NB4 (cell line): ENCODE measurements at places on chromosomes 2 and 18.

DNA sequence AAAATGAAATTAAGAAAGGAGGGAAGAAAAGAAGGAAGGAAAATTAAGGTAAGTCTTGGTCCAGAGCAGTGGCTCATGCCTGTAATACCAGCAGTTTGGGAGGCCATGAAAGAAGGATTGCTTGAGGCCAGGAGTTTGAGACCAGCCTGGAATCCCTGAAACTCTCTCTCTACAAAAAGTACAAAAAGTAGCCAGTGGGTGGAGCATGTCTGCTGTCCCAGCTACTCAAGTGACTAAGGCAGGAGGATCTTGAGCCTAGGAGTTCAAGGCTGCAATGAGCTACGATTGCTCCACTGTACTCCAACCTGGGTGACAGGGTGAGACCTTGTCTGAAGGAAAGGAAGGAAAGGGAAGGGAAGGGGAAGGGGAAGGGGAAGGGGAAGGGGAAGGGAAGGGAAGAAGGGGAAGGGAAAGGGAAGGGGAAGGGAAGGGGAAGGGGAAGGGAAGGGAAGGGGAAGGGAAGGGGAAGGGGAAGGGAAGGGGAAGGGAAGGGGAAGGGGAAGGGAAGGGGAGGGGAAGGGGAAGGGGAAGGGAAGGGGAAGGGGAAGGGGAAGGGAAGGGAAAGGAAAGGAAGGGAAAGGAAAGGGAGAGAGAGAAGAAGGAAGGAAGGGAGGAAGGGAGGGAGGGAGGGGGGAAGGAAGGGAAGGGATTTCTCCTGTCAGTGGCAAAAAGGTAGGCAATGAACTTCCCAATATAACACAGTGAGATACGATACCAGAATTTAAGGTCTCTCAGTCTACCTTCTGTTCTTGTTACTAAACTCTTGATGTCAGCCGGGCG lies 412.8 kb downstream of the CMPK2 start:
- peak; percentile 33 for DNase-seq

GRCh38 chr2:28360058-28360717 lies 32.5 kb upstream of the FOSL2 start:
- peak; percentile 95 for DNase-seq

DNA sequence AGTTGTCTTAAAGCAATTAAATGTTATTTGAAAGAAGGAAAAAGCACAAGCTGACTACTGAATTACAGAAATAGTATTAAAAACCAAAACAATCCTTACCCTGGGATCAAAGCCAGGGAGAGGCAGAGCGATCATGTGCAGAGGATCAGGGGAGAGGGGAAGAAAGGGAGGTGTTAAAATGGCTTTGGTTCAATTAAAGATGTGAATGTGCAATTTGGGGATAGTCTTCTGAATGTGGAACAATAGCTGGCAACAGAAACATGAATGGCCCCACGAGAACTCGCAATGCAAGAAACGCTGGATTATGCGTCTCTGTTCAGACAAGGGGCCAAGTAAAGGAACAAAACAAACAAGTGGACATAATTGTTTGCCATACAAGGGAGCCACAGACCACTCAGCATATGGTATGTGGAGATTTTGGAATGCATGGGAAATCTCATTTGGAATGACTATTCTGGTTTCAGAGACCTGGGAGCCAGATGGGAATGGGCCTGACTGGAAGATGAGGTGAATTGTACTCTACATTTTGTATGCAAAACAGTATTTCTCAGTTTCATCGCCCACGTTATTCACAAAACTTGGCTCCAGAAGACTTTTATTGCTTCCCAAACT lies 155.4 kb downstream of the SLC4A3 start:
- DNase-seq: no peak

- no peak for DNase-seq
Measured at GRCh38 chr2:229403296-229403695, 132.2 kb upstream of the PID1 start.

GRCh38 chr2:241540401-241540770 lies 18.2 kb upstream of the BOK start:
- DNase-seq: no peak

DNA sequence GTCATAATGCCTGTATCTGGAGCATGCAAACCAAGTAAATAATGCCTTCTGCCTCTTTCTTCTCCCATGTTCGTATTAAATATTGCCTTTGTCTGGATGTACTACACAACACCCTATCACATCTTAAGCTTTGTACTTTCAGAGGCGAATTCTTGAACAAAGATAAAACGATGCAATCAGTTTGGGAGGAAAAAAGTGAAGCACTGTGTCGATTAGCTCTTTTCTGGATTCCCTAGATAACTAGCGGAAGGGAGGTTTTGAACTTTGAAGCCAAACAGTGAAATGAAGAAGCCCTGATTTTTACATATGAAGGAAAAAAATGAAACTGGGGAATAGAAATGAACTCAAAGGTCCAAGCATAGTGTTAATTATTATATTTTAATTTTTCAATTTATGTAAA lies 44.7 kb downstream of the CAVIN2 start:
- DNase-seq: no peak

DNA sequence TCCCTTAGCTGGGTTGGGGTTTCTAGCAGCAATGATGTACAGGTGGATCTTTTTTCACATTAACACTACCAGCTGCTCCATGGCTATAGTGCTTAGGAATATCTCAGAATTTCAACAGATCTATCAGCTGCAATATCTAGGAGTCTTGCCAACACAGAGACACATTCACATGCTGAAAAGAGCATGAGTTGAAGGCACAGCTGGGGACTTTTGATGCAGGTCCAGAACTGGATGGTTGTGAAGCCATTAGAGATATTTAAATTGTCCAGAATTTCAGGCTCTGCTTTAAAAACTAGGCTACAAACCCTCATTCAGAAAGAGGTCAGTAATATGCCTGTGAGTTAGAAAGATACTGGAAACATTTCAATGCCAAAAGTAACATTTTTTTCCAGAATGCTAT lies 122.2 kb upstream of the CCDC195 start:
- no peak for DNase-seq

- DNase-seq: no peak
Measured at GRCh38 chr18:78780719-78781600, 198.7 kb upstream of the SALL3 start.

GRCh38 chr2:200438251-200438650 lies 71.6 kb downstream of the KCTD18 start:
- no peak for DNase-seq

GRCh38 chr2:96137321-96138178 lies 752 bp downstream of the ASTL start:
- no peak for DNase-seq

- DNase-seq: no peak
Measured at GRCh38 chr18:73151086-73151485, 283.3 kb upstream of the NETO1 start.

DNA sequence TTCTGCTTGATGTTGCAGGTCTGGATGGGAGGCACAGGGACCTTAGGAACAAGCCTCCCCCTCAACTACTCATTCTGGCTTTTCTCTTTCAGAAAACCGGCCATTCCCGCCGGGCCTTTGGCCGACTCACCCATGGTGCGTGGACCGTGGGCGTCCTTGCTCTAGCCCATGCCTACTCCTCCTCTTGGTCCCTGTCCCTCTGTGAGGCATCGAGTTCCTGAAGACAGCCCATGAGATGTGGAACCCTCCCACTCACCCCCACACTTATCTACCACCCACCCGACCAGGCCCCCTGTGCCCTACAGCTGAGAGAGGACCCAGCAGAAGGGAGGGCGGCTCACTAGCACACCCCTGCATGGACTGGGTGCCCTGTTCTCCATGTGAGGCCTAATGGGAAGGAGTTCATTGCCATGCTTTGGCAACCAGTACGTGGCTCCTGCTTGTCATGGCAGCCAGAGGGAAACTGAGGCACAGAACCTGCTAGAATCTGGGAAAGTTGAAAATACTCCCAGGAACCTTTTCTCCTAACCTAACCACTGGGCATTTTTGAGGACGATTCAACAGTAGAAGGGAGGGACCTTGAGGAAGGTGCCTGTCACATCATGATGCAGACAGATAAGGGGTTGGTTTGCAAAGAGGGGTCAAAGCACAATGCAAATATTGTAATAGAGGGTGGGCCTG lies 8.5 kb downstream of the SPEG start:
- no peak for DNase-seq

DNA sequence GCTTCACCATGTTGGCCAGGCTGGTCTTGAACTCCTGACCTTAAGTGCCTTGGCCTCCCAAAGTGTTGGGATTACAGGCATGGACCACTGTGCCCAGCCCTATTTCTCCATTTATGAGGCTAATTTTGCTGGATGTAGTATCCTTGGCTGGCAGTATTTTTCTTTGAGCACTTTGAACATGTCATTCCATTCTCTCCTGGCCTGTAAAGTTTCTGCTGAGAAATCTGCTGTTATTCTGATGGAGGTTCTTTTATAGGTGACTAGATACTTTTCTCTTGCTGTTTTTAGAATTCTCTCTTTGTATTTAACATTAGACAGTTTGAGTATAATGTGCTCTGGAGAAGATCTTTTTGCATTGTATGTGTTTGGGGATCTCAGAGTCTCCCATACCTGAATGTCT lies 9.1 kb downstream of the RFTN2 start:
- no peak for DNase-seq

DNA sequence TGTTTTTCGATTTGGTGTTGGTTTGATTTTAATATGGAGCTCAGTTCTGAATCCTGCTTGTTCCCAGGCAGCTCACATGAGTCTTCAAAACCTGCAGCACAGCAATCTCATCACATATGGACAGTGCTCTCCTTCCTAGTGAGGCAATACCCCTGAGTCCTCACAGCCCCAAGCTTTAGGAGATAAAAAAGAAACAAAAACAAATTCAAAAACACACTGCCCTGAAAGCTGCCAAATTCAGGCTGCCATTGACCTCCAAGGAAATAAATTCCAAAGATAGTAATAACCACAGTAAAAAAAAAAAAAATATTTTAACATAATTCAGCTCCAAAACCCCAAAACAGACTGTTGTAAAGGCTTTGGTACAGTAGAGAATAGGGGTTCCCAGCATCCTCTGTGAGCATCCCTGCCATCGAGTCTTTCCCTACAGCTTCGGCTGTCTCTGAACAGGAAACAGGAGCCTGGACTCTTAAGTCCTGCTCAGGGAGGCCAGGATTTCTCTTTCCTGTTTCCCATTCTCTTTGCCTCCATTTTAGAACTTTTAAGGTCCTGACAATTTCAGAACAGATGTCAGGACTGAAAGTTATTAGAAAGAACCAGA lies 14.7 kb upstream of the SP3 start:
- no peak for DNase-seq

GRCh38 chr18:50719471-50720324 lies 100.1 kb downstream of the MRO start:
- no peak for DNase-seq

GRCh38 chr2:116874021-116874420 lies 940.5 kb upstream of the DDX18 start:
- no peak for DNase-seq
